ENCODE measurements at places on chromosomes 6 and 20.
A peak's percentile ranks its signal among the peaks of the same experiment; 100 is the strongest.

GRCh38 chr6:43262000-43262779 is 18.9 kb downstream of the TTBK1 start:
- DNase-seq = no peak

GRCh38 chr20:3871550-3872265 is 17.5 kb upstream of the PANK2 start:
- DNase-seq = no peak

DNA sequence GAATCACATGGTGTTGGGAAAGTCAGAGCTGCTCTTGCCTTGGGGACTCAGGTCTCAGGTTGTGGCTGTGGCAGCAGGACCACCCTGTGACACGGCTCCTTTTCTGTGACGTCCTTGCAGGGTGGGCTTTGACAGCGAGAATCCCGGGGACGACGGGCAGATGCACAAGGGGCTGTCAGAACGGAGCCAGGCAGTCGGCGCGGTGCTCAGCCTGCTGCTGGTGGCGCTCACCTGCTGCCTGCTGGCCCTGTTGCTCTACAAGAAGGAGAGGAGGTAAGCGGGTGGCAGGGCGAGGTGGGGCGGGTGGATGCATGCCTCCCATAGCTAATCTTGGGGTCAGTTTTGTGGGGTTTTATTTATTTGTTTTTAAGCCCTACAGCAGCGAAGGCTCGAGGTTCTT is 19.2 kb upstream of the SLC22A1 start:
- no peak for DNase-seq

DNA sequence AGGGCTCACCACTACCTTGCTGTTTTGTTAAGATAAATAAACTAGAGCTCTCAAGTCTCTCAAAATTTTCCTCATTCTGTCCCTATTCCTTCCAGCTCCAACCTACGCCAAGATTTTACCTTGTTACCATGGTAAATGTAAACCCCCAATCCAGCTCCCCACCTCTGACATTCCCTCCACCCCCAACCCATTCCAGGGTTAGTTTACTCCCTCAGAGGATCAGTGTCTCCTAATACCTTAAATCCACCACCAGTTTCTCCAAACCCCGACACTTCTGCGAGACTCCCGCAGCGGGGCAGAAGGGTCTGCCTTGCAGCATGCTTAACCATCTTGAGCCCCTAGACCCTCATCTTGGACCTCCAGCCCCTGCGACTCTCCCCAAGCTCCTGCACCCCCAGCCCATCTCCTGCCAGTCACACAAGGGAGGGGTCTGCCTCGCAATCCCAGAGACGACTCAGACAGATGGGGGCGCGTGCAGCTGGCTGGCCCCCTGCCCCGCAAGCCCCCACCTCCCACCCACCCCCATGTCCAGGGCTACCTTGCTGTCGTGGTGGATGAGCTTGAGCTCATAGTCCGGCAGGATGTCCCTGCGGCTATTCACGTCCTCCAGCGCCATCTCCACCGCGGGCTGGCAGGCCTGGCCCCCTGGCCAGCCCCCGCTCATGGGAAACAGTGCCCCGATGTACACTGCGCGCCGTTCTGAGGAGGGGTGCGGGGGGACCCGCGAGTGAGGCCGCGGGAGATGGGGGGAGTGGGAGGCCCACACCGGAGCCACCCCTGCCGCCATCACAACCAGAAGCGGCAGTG is 5.8 kb downstream of the GABBR1 start:
- DNase-seq = no peak

- no peak for DNase-seq
These were observed 9.8 kb upstream of the MAPK13 start for GRCh38 chr6:36120539-36120938.

DNA sequence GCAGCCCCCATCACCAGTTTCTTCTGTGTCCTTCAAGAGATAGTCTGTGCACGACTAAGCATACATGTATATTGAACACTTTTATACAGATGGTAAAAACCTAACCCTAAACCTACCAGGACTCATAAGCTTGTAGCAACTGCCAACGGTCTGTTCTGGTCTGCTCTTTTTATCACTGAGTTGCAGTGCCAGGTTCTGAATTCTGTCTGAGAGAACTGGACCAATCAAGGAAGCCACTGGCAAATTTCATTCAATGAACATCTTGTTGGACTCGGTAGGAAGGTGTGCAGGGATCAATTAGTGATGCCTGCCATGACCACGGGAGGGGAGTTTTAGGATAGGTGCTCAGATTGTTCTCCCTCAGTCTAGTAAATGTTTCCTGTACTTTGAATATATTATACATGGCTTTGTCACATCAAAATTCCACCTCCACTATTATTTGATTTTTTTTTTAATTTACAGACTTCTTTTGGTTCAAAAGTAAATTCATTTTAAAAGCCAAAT is 146.8 kb downstream of the EYA2 start:
- DNase-seq = no peak

GRCh38 chr6:129882510-129883023 is 21.5 kb upstream of the TMEM244 start:
- no peak for DNase-seq

DNA sequence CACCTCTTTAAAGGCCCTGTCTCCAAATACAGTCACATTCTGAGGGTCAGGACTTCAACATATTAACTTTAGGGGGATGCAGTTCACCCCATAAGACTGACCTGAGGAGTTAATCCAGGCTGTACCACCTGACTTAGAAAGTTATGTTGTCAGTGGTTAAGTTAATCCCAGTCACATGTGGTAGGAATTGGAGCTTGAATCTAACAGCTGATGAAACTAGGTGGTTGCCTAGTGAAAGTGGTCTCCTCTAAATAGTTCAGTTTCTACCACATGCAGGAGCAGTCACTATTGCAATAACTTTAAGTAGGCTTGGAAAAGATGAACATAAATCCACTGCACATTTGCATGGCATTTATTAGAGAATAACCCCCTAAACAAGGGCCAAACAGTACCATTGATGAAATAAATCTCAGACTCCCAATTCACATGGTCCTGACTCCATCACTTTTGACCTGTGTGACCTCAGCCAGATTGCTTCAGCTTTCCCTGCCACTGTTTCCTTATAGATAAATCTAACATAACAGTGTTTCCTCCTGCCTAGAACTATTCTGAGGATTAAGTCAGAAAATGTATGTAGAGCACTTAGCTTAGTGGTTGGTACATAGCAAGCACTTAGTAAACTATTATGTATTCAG is 20.1 kb downstream of the SAMD5 start:
- no peak for DNase-seq

- peak; percentile 95 for DNase-seq
These were observed 435 bp downstream of the DLK2 start for GRCh38 chr6:43454696-43455530.

- no peak for DNase-seq
These were observed 160.9 kb downstream of the DTNBP1 start for GRCh38 chr6:15501826-15502445.

- no peak for DNase-seq
These were observed 29.6 kb downstream of the PCNA start for GRCh38 chr20:5090191-5090590.

DNA sequence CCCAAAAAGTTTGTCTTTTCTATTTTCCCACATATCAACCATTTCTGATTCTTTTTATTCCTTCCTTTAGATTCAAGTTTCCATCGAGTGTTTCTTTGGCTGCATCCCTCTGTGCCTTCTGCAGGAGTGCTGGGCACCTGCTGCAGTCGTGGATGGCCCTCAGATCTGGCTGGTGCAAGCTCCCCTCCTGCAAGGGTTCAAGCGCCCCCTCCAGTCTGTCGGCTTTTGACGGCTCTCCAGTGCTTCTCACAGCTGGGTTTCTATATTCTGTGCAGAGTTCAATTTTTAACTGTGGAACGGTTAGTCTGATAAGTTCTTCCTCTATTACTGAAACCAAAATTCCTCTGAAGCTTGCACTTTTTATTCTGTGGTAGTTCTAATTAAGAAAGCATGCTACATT is 132.1 kb downstream of the HUS1B start:
- DNase-seq = no peak

DNA sequence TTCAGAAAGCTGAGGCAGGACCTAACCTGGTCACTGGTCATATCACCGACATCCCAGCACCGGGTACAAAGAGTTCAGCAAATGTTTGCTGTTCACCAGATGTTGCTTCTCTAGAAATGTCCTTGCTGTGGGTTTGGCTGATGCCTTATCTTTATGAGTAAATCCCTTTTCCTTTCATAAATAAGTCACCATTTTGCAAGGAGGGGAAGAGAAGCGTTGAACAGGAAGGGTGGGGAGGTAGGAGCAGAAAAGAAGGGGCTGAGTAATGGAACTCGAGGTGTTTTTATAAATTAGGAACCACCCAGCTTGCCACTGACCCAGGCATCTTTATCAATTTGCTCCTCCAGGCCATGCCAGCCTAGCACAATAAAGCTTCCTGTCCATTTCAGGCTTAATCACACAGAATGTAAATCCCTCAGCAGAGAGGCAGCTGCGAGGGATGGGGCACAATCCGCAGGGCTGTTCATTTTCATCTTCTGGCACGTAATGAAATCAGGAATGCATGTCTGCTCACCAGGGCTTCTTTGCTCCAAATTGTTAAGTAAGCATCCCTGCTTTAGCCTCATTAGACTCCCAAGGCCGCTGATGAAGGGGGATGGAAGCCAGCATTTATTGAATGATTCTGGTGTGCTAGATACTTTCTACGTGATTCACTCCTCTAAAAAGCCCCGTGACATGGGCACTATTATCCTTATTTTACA is 371.9 kb upstream of the CHD6 start:
- no peak for DNase-seq

DNA sequence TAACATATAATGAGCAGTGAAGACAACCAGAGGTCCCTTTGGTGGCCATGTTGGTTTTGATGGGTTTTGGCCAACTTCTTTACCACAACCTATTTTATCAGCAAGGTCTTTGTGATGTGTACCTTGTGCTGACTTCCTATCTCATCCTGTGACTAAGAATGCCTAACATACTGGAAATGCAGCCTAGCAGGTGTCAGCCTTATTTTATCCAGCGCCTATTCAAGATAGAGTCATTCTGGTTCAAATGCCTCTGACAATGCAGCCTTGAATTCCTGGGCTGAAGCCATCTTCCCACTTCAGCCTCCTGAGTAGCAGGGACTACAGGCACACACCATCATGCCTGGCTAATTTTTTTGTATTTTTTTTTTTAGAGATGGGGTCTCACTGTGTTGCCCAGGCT is 7.8 kb upstream of the TRIM38 start:
- DNase-seq = no peak

- DNase-seq = no peak
These were observed at the start of gene PRICKLE4 for GRCh38 chr6:41780551-41781365. TSS of gene PRICKLE4 (plus strand) at chr6:41780782. CDS start at chr6:41783474, 2,692 bp downstream.

GRCh38 chr6:15914553-15914952 is 214.3 kb upstream of the MYLIP start:
- DNase-seq = no peak

Measured in iPS-NIHi11 (cell line).